ENCODE measurements at places on chromosomes 4 and X.

GRCh38 chr4:15779306-15779705, 1.2 kb downstream of the CD38 start:
- DNase-seq = no peak

DNA sequence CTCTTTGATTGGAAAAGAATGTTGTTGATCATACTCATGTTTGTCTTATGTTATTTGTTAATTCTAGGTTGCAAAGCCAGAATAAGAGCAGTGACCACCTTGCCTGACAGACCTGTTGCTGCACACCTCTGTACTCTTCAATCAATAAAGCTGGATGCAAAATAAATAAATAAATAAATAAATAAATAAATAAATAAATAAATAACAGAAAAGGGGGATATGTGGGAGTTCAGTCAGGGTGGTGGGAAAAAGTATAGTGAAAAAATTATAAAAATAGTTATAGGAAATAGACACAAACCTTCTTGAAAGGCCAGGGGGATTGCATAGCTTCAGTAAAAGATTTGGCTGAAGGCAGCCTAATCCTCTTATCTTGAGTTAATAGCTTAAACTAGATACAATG, 51.3 kb downstream of the TENT5D start:
- DNase-seq = no peak

- no peak for DNase-seq
These were observed 30.9 kb downstream of the AADAT start for GRCh38 chr4:170058826-170059225.

- DNase-seq = no peak
These were observed 301.9 kb downstream of the BMPR1B start for GRCh38 chr4:95059663-95060062.

GRCh38 chr4:7384003-7384928, 50.5 kb downstream of the PSAPL1 start:
- DNase-seq = no peak
